Urinary bladder (tissue), 4 donors: ENCODE measurements at places on chromosomes 5 and 9. TPM values are rescaled to one million over a fixed set of nuclear protein-coding genes. Genes with fewer than 3 reads are reported as not detected.

DNA sequence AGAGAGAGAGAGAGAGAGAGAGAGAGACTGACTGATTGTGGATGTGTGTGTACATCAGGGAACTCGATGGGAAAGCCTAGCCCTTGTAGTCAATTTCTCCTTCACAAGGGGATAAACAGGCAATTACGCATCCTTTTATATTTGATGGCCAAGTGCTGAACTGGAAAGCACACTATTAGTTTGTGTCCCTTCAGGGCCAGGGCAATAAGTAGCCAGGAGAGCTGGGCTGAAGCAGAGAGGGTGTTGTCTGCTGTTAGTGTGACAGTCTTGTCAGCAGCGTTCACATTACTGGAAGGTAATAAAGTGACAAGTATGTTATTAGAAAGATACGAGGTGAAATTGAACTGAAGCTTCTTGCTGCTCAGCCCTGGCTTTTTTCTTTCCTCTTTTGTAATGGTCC is 457.7 kb downstream of the BNC2 start:
- no peak for DNase-seq

The ABCA1 gene
- 46.9 TPM for total RNA-seq

DNA sequence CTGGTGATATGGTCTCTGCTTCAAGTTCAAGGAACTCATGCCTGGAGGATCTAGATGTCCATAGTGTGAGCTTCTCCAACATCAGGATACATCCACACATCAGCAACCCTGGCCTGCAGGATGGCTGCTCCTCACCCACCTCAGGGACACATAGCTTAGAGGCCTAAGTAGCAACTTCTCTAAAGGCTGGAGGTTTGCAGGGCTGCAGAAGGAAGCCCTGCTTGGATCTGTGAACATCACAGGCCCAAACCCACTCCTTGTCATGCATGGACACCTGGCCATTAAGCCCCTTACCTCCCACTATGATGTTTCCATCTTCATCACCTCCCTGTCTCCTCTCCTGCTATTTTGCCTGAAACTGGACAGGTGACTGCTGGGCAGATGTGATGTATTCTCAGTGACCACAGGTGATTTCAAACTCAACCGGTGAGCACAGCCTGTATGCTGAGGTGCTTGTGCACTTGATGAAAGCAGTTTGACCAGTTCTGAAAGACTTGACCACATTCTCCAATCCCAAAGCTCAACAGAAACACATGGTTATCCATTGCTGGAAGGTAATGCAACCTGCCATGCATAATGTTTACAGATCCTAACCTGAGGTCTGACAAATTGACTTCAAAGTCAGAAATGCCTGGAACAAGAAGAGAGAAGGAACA is 205.2 kb downstream of the FSTL4 start:
- no peak for DNase-seq

The FOXD4L6 gene
- total RNA-seq: not detected

The SNCAIP gene
- 22.2 TPM for total RNA-seq

The IL11RA gene
- total RNA-seq: 43.9 TPM

- DNase-seq: no peak
Observed at GRCh38 chr5:2759696-2760461, 8.4 kb upstream of the IRX2 start.

The CAMLG gene
- total RNA-seq: 44.0 TPM

GRCh38 chr5:149489605-149490037 is 61.6 kb downstream of the CSNK1A1 start:
- DNase-seq: peak; percentile 61

- DNase-seq: no peak
Observed at GRCh38 chr9:23041466-23041865, 594.8 kb downstream of the DMRTA1 start.

DNA sequence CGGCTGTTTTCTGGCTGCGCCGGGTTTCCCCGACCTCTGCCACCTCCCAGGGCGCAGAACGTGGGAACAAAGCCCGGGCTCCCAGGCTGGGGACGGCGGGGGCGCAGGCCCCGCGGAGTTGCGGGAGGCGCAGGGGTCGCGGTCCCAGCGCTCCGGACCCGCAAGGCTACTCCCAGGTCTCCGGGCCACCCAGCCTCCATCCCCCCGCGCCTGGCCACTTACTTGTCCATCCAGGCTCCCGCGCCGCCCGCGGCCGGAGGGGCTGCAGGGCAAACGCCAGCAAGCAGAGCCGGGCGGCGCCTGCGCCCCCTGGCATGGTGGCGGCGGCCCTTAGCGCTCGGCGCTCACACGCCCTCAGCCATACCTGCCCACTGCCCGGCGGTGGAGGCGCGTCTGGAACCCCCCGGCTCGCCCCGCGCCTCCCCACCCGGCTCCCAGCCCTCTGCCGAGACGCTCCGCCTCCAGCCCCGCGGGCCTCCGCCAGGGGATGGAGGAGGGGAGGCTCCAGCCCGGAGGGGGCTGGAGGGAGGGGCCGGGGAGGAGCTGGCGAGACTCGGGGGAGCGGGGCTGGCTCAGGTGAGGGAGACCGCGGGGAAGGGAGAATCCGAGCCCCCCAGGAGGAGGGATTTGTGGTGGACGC is at the start of gene ADAM19:
Gene ADAM19 (minus strand): TSS at position 395 of the 640 bp plus-strand sequence. CDS start 79 bp downstream, at position 316.
- no peak for DNase-seq

- no peak for DNase-seq
Observed at GRCh38 chr5:43658509-43658908, 55.5 kb downstream of the NNT start.

GRCh38 chr5:964821-965220 is 43.8 kb upstream of the NKD2 start:
- no peak for DNase-seq

GRCh38 chr5:58875599-58875998 is 292.7 kb downstream of the RAB3C start:
- DNase-seq: no peak

The SH3PXD2B gene
- 24.3 TPM for total RNA-seq

The ZNF883 gene
- 2.9 TPM for total RNA-seq

DNA sequence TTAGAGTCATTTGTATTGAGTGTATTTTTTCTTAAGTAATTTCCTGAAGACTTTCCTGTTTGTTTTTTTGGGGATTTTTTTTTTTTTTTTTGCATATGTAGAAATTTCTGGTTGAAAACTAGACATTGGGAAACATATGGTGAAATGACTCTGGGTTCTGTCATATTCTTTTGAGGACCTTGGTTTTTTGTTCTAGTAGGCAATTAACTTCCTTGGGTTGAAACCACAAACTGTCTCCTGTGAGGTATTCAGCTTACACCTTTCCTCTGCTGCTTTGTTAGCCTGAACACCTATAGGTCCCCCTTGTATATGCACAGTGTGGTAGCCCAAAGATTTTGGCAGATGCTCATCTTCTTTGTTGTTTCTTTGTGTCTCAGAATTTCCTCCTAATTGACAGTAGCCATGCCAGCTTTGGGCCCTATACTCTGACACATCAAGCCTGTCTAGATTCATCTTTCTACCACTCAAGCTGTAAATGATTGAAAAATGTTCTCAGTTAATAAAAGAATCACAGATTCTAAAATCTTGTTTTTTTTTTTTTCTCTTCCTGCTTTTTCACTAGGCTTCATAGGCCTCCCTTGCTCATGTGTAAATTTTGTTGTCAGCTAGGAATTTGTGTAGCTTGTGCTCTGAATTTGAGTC is 140.6 kb downstream of the COMMD10 start:
- DNase-seq: no peak

DNA sequence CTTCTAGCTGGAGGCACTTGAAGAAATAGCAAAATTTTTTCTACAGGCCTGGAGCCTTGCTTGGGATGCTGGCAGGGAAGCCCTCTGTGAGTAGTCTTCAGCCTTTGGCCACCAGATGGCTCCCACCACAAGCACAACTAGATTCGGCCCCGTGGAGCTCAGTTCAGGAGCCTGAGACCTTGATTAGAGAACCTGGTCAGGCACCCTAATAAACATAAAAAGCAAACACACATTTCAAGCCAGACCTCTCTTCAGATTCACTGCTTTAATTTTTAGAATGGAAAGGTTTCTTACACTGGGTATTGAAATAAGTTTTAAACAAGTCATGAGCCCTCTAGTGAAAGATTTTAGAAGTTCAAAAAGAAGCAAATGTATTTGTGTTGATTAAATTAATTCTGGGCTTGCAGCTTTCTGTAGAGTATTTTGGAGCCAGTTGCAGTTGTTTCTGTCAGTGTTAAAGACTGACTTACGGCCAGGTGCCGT is 41.4 kb downstream of the GLRX start:
- peak; percentile 59 for DNase-seq

The DMGDH gene
- 3.1 TPM for total RNA-seq

DNA sequence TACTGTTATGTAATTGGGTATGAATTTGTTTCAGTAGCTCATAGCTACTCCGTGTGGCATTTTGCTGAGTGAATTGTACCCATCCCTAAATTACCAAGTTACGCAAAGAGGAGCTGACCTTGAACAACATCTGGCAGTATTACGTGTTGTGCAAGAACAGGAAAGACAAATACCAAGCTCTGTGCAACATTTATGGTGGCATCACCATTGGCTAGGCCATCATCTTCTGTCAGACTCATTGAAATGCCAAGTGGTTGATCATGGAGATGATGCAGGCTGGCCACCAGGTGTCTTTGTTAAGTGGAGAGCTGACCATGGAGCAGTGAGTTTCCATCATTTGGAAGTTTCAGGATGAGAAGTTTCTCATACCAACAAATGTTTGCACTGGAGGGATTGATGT is 15.0 kb downstream of the ZSWIM6 start:
- DNase-seq: no peak

DNA sequence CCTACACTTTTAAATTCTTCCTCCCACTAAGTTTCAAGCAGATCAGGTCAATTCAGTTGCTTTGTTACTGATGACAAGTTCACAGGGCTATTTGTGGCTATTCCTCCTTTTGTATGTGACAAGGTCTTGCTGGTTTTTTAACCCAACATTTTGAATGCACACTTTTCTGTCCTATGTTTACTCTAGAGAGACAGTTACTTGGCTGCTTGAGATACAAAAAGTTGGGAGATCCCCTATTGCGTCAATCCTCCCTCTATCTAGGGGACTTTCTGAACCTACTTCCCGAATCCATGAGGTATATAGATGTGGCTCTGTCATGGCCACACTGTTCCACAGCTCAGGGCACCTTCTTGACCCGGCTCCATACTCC is 386.7 kb downstream of the NTRK2 start:
- no peak for DNase-seq

DNA sequence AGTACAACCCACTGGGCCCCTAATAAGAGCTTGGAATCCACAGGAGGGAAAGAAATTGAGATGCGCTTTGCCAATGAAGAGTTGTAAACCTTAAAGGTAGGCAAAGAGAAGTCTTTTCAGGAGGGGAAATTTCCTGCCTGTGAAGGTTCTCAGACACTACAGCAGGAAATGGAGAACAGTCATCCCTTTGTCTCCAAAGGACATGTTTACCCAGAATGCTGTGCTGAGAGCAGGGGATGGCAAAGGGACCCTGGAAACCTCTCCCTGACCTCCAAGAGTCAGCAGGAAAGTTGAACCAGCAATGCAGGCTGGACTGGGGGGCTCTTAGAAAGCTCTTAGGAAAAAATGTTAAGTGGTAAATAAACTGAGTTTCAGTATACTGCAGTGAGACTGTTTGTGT is 103.2 kb downstream of the AK8 start:
- DNase-seq: no peak

GRCh38 chr9:24460781-24461180 is 84.9 kb downstream of the IZUMO3 start:
- no peak for DNase-seq

DNA sequence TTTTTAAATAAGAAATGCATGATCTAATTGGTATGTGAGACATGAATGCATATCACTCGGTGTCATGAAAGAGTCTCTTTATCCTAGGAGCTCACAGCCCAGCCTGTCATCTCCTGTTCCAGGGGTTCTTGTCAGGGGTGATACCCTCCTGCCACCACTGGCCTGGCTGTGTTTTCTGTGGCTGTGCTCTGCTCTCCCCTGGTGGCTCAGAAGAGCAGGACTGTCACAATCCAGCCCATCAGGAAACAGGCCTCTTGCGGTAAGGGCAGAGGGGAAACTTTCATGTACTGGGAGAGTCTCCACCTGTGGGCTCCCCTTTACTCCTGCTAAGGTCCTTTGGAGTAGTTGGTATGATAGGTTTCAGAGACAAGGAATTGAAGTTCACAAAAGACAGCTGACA is 240.2 kb upstream of the GLRA1 start:
- no peak for DNase-seq

DNA sequence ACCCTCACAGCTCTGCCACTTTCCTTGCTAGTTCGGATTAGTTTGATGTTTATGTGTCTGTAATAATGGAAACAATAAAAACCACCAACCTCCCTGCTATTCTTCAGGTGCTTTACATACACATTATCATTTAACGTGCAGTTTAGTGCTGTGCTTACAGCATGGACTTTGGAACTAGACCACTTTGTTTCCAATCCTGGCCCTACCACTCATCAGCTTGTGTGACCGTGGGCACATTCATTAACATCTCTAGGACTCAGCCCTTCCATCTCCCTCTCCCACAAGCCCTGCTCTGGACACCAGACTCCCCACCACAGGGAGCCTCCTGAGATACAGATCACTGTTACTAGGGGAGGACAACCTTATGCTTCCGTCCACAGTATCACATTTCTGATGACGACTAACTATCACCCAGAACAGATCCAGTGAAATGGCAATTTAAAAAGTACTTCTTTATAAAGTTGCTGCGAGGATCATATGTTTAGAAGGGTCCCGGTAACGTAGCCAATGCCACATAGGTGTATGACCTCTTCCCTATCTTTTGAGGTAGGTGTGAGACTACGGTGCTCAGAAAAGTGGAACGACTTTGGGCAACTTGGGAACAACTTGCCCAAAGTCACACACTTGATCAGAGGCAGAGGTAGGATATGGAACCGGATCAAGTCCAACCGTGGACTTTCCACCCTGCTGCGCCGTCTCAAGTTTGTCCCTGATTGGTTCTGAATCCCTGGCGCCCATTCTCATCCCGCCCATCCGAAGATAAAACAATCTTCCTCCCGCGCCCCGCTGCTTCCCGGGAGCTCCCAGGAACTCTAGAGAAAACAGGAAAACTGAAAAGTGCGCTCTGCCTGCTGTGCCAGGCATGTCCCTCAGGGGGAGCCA is 132.4 kb upstream of the NIPBL start:
- DNase-seq: no peak

DNA sequence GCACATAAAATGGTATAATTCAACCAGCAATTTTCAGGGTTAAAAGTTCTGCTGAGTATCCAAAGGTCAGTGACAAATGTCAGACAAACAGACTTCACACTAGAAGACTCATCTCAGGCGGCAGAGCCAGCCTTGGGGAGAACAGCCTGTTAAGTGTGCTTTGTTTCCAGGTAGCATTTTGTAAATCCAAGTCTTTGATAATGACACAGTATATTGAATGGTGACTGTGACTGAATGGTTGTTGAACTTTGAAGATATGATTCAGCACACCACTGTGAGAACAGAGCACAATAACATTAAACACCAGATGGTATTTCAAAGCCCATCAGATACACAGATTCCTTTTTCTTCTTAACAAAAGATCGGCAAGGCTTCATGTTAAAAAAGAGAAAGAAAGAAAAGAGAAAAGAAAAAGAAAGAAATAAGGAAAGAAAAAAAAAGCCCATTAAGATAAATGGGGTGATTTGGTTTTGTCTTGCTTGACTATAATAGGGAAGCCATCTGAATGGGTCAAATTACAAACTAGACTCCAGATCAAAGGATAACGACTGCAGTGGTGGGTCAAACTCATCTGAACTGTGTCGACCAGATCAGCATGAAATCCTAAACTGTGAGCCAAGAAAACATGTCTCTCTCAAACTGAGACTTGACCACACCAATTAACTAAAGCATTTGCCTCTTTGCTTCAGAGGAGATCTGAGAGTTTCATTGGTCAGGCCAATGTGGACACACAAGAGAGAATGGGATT is 313.0 kb upstream of the ZNF608 start:
- no peak for DNase-seq

The TAF11L4 gene
- total RNA-seq: not detected

- DNase-seq: no peak
Observed at GRCh38 chr9:95315108-95315746, 2.3 kb downstream of the FANCC start.
